ENCODE measurements at places on chromosomes 12 and 14. TPM values are rescaled to one million over a fixed set of nuclear protein-coding genes. Genes with fewer than 3 reads are reported as not detected.

DNA sequence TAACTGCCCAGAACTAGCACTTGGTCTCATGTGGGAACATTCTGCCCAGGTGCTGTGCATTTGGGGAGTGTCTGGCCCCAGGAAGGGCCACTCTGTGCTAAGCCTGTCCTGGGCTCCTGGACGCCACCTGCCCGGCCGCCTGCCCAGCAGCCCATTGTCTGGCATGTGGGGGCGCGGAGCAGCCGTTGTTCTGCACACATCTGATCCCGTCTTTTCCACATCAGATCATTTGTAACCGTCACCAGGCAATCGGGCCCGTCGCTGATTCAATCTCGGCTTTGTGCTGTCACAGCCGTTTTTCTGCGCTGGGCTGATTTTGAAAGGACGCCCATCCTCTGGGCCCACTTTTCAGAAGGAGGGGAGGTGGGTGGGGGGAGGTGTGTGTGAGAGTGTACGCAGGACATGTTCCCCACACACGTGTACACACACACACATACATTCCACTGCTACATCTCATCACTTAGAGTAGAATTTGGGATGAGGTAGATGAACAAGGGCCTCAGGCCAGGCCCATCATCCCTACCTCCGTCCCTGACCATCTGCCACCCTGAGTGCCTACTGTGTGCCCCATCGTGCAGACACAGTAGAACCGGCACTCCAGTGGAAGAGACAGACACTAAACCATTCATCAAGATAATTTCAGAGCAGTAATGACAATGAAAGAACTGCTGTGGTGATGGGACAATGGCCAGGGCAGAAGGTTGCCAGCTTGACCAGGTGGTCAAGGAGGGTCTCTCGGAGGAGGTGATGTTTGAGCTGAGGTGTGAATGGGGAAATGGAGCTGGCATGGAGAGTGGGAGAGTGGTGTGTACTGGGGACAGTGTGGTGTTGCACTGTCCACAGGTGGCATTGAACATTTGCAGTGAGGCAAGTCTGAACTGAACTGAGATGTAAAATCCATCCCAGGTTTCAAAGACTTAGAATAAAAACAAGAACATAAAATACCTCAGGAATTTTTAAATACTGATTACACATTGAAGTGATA lies 19.0 kb downstream of the FAM222A start:
- no peak for DNase-seq

The DCD gene
- total RNA-seq: 1,755 TPM

DNA sequence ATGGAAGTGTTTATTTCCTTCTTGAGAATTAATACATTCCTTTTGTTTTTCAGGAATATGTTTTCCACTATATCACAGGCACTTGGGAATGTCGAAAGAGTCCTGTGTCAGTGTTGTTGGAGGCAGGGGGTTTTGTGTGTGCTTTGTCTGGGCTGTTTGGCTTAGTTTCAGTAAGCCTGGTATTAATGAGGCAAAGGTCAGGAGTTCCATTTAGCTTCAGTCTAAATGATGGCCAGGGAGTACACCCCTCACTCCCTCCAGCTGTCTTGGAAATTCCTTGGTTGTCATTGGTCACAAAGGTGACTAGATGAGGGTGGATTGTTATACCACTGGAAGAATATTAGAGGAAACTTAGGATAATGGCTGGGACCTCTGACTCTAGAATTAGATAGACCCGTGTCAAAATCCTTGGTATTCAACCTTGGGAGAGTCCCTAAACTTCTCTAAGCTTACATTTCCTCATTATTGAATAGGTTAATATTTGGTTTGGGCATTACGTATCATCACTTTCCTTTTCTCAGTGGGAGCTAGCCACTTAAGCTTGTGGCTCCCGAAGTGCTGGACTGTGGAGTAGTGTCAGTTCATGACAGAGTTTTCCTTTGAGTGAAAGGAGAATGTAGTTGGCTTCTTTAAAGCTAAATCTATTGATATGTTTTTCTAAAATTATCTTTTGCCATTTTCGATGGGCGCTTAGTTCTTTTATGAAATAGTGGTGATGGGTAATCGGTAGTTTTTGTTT lies 5.2 kb downstream of the FRS2 start:
- no peak for DNase-seq

DNA sequence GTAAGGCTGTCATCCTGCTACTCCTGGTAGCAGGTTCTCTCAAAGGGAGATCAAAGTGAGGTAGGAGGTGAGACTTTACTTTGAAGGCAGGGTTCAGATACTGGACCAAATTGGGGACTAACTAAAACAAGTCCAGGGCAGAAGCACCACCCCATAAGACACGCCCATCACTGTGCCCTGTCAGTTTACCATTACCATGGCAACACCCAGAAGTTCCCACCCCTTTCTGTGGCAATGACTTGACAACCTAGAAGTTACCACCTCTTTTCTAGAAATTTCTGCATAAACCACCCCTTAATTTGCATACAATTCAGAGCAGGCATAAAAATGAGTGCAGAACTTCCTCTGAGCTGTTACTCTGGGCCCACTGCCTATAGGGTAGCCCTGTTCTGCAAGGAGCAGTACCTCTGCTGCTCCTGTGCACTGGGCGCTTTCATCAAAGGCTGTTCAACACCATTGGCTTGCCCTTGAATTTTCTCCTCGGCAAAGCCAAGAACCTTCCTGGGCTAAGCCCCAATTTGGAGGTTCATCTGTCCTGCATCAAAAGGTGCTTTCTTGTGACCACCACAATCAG lies 64.8 kb upstream of the MAX start:
- no peak for DNase-seq

GRCh38 chr14:24388474-24389179 lies 10.2 kb upstream of the NYNRIN start:
- DNase-seq: no peak

- no peak for DNase-seq
These were observed 120.9 kb upstream of the ATP2B1 start for GRCh38 chr12:89829434-89829975.

DNA sequence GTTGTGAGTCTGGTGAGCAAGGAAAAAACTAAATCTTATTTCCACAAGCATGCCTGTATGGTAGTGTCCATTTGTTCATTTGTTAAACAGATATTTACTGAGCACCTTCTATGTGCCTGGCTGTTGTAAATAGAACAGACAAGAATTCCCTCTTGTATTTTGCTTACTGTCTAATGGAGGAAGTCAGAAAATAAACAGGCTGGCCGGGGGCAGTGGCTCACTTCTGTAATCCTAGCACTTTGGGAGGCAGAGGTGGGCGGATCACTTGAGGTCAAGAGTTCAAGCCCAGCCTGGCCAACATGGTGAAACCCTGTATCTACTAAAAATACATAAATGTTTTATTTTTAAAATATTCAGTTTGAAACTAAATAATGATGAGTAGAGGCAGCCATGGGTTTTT lies 79.3 kb downstream of the GTF2A1 start:
- DNase-seq: no peak

DNA sequence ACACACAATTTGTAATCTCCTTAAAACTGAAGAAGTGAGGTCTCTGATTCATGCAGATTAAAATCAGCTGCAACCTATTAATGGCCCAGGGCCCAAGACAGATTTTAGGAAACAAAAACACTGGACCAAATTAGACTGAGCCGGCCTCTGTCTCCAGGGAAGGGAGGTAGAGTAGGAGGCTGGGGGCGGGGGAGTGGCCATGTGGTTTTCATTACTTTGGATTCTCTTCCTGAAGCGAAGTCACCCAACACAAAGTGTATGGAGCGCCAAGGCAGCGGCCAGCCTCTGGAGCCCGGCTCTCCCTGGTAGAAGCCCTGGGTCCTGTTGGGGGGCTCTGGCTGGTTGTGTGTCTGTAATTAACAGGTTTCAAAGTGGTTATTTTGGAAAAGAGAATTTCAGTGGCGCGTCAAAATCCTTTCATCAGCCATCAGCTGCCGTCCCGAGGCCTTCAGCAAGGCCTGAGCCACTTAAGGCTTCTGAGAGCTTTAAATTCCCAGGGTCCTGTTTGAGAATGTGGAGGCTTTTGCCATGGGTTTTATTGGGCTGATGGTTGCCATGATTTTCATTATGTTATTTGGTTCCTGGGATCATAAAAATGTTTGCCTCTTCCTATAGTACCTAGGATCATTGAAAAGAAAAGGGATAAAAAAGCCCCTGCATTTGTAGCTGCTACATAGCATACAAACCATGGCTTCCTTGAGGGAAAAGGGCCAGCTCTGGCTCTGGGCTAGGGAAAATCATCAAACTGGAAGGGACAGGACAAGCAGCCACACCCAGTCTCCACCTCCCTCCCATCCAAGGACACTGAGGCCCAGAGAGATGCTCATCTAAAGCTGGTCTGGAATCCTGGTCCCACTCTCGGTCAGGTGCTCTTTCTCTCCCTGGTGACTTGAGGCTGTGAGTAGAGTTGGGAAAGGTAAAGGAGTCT lies 282.4 kb downstream of the ZFP36L1 start:
- DNase-seq: peak; percentile 95

The KRT75 gene
- 1.6 TPM for total RNA-seq

- DNase-seq: no peak
These were observed 19.1 kb upstream of the SYNE2 start for GRCh38 chr14:63833728-63834127.

The CCDC175 gene
- total RNA-seq: not detected

- no peak for DNase-seq
These were observed 261.4 kb upstream of the USP15 start for GRCh38 chr12:61998791-61999190.
